HuH-7 (cell line): ENCODE measurements at places on chromosomes 5 and 9.

DNA sequence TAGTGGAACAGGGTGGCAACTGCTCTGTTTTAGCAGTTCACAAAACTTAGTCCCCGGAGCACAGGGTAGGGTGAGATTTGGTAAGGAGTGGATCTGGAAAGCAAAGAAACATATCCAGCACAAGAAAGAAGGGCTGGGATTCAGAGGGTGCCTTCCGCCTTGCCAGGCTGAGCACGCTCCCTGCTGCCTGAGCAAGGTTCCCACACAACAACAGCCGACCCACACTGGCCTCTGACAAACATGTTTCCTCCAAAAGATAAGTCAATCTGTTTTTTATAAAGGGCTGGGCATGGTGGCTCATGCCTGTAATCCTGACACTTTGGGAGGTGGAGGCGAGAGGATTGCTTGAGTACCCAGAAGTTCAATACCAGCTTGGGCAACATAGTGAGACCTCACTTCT lies 45.8 kb downstream of the RAB3C start:
- no peak for DNase-seq

DNA sequence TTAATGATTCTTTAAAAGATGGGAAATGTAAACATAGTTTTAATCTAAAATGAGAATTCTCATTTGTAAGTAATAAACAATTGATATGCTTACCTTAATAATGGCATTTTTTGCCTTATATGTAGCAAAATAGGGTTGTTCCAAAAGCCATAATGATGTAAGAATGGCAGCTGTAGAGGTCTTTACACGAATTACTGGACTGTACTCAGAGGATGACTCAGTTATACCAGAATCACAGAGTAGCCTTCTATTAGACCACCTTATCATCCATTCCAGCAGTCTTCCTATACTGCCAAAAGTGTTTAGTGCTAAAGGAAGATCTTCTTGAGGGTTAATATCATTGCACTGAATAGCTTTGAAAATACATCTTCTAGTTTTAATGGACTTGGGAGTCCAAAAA lies 66.5 kb downstream of the CPLANE1 start:
- DNase-seq, result no peak

- peak; percentile 55 for DNase-seq
Measured at GRCh38 chr9:69121155-69122081, 52.7 kb upstream of the TJP2 start.

- no peak for DNase-seq
Measured at GRCh38 chr9:138057726-138058125, 180.1 kb downstream of the CACNA1B start.

GRCh38 chr5:54719384-54720283 lies 202.1 kb downstream of the SNX18 start:
- no peak for DNase-seq

DNA sequence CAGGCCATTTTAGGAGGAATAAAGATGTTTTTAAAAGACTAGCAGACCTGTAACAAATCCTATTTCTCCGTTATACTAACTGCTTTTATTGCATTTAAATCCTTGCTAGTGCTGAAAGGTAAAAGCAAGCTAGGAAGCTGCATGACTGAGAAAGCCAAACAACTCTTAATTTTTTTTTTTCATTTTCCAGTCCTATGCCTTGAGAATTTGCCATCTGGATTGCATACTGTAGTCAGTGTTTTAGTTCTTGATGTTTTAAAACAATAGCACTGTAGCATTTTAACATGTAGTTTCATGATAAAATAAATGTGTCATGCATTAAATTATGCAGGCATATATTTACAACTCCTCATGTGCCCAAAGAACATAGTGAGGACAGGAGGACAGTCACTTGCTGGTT lies 108.4 kb upstream of the FGF10 start:
- DNase-seq, result no peak

- DNase-seq, result no peak
Measured at GRCh38 chr9:6224393-6225154, 9.0 kb downstream of the IL33 start.

DNA sequence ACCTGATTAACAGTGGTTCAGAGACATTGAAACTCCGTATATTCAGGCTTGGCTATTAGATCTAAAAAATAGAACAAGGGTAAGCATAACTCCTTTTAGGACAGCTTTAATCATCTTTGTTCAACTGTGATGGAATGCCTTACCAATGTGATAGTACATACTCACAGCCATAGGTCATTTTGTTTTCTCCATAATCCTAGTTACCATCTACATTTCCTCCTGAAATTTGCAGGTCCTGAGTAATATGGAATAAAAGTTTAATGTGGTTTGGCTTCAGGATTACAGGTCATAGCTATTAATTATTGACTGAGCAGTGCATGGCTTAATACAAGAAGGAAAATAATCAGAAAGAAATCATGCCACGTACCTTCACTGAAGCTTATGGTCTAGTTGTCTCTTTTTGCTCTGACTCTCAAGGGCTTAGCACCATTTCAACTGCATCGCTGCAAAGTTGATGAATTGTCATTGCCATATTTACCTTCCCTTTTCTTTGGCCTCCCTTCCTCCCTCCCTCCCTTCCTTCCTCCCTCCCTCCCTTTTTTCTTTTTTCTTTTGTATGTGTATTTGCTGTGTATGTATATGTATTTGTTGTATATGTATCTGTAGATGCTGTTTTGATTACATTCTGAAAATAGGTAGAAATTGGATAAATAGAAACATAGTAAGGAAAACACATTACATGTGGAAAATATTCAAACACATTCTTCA lies 250.9 kb upstream of the ZNF608 start:
- DNase-seq, result no peak

DNA sequence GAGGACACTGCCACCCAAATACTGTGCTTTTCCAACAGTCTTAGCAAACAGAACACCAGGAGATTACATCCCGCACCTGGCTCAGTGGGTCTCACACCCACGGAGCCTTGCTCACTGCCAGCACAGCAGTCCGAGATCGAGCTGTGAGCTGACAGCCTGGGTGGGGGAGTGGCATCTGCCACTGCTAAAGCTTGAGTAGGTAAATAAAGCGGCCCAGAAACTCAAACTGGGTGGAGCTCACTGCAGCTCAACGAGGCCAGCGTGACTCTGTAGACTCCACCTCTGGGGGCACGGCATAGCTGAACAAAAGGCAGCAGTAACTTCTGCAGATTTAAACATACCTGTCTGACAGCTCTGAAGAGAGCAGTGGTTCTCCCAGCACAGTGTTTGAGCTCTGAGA lies 28.8 kb downstream of the EPB41L4A start:
- no peak for DNase-seq

DNA sequence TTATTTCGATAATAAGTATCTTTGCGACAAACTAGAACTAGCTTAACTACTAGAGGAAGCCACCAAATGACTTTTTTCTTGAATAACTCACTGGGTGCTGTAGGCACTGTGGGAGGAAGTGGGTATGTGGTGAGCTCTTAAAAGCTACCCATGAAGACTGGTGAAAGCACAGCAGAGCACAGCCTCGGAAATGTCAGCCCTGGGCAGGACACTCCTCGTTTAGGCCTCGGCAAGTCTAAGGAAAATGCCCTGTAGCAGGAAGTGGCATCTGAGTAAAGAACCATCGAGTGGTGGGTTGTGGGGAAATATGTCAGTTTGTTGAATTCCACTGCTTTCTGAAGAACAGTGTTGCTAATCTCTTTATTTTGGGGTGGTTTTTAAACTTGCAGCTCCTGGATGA lies 44.0 kb upstream of the NCS1 start:
- no peak for DNase-seq

- no peak for DNase-seq
Measured at GRCh38 chr5:91417219-91417618, 34.1 kb upstream of the ARRDC3 start.

DNA sequence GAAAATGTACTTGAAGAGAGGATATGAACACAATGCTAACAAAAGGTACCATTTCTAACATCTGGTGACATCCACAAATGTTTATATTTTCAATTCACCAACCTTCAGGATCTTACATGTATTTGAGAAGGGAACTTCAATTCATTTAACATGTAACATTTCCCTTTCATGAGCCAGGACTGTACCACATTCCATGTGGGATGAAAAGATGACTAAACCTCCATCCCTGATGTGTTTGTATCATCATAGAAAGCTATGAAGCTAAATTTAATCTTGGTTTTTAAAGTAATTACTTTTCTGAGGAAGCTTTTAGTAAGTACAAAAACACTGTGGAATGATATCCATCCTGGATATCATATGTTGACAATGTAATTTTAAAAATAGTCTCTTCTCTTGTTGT lies 78.2 kb upstream of the GNA14 start:
- DNase-seq, result no peak

DNA sequence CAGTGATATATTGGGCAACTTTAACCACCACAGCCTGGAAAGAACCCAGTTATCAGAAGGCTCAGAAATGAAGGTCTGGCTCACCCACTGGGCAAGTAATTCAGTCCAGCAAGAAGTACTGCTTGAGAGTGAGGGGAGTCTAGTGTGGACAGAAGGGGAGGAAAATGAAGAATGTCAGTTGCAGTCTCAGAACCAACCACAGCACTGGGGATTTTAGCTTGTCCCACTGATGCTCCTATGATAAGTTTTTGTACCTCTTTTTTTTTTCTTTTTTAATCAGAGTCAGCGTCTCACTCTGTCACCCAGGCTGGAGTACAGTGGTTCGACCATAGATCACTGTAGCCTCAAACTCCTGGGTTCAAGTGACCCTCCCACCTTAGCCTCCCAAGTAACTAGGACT lies 9.4 kb upstream of the CD72 start:
- DNase-seq, result no peak

GRCh38 chr5:180938294-180938693 lies 39.3 kb downstream of the BTNL8 start:
- DNase-seq, result no peak

- no peak for DNase-seq
Measured at GRCh38 chr5:41143131-41143901, 70.0 kb downstream of the C6 start.

- DNase-seq, result no peak
Measured at GRCh38 chr9:130026583-130027340, 16.2 kb downstream of the FNBP1 start.

DNA sequence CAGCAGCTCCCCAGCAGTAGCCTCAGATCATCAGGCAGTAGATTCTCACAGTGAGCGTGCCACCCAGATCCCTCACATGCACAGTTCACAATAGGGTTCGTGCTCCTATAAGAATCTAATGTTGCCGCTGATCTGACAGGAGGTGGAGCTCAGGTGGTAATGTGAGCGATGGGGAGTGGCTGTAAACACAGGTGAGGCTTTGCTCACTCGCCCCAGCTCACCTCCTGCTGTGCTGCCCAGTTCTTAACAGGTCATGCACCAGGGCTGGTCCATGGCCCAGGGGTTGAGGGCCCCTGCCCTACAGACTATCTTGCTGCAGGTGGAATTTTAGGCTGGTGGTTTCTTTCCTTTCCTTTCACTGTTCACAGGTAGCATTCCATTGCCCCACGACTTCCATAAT lies 100.2 kb downstream of the MRPL36 start:
- DNase-seq, result no peak

- DNase-seq, result no peak
Measured at GRCh38 chr5:15012061-15012460, 140.5 kb upstream of the ANKH start.

GRCh38 chr9:82706786-82707185 lies 356.2 kb downstream of the RASEF start:
- no peak for DNase-seq

- DNase-seq, result no peak
Measured at GRCh38 chr5:121221483-121221882, 630.2 kb upstream of the FTMT start.

DNA sequence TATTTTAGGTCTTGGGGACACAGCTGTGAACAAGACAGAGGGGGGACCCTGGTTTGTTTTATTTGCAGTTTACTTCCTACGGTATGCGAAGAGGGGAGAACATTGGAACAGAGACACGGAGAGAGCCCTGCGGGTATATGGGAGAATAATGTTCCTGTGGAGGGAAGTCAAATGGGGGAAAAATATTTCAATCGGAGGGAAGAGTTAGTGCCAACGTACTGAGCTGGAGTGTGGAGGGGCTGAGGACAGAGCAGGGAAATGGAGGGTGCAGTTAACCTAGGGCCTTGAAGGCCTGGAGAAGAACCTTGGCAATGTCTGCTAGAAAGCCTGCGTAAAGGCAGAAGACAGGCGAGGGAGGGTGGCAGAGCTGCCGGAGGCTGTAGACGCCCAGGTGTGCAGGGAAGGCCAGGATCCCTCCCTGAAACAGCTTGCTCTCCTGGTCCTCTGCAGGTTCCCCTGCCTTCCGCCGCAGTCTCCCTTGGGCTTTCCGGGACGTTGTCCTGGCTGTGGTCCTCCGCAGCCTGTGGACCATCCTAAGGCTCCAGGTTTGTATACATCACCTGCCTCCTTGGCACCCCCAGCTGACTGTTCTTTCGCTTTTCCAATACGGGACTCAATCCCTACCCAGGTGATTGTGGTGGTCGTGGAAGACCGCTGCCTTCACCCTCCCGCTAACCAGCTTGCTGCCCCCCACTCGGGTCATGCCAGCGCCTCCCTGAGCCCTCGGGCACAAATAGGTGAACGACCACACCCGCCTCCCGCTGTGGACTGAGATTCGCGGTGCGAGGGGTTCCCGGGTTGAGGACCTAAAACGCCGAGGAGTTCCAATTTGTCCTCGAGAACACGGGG lies 1.9 kb upstream of the RACK1 start:
- DNase-seq, result no peak

GRCh38 chr9:89195131-89195797 lies 16.6 kb upstream of the SHC3 start:
- no peak for DNase-seq

DNA sequence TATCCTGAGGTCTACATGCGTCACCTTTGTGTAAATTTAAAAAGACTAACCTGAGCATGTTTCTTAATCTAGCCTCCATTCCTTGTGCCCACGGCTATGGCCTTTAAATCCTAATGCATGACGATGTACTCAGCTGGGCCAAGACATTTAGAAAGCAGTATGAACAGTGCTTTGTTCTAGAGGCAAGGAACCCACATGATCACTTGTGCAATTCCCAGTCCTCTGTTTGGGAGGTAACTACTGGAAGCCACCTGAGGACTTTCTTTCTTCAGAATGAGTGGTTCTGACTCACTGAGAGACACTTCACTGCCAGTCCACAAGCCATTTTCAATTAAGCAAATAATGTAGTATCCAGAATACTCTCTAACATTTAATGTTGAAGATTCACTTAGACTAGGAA lies 181.3 kb downstream of the RAB3C start:
- DNase-seq, result no peak

DNA sequence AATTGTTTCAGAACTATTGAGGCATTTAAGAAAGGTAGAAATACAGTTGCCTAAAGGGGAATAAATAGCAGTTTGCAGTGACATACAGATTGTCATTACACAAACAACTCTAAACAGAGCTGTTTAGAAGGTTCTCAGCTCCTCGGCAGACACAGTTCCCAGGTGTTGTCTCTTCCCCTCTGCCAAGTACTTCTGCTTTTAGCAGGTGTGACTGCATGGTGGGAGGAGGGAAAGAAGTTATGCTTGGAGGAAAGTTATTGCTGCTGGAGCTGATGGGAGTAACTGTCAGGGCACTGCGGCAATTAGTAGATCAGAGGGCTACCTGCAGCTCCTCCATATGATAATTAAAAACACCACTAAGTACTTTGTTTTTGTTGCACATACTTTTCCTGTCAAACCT lies 14.5 kb downstream of the EDIL3 start:
- no peak for DNase-seq

GRCh38 chr5:72308853-72309191 lies 11.2 kb downstream of the MRPS27 start:
- no peak for DNase-seq
